ENCODE measurements at places on chromosomes 1 and 21.

GRCh38 chr1:14784790-14785773 lies 186.6 kb downstream of the KAZN start:
- no peak for DNase-seq

DNA sequence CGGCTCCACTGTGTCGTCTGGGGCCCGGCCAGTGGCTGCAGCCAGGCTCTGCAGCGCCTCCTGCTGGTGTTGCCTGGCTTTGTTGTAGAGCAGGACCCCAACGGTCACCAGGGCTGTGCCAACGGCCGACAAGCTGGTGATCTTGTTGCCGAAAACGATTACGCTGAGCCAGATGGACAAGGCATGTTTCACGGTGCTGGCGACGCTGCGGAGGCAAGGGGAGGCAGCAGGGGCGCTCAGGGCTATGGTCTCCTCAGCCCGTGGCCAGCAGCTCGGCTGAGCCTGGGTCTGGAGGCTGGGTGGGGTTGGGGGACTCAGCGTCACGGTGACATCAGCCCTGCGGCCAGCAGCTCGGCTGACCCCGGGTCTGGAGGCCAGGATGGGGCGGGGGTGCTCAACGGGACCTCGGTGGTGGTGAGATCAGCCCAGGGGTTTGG lies 7.0 kb upstream of the CDK11B start:
- no peak for DNase-seq

- no peak for DNase-seq
Measured at GRCh38 chr1:151975311-151976014, 18.2 kb downstream of the S100A10 start.

- DNase-seq = no peak
Measured at GRCh38 chr21:34571994-34572393, 42.9 kb downstream of the RCAN1 start.

GRCh38 chr21:30337772-30338171 lies 278 bp upstream of the KRTAP27-1 start:
- DNase-seq = no peak

GRCh38 chr1:244102046-244102445 lies 51.0 kb downstream of the ZBTB18 start:
- DNase-seq = no peak

GRCh38 chr21:27393726-27394125 lies 426.8 kb upstream of the ADAMTS5 start:
- DNase-seq = no peak

GRCh38 chr1:234926264-234926558 lies 202.4 kb downstream of the TOMM20 start:
- no peak for DNase-seq

GRCh38 chr1:84429231-84429630 lies 30.9 kb downstream of the DNASE2B start:
- DNase-seq = no peak

DNA sequence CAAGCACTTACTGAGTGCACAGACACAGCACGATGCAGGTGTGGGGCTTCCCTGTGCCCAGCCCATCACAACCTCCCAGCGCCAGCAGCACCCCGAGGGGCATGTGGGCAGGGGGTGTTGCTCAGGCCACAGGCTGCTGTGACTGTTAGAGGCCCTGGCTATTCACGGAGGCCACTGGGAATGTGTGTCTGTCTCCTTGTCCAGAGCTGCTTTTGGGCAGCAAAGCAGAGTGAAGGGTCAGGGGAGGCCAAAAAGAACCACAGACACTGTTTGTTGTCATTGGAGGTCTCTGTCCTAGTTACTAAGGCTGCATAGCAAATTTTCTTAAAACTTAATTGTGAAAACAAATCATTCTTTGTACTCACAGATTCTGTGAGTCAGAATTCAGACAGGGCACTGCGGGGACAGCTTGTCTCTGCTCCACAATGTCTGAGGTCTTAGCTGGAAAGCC lies 49.6 kb downstream of the TNFRSF8 start:
- DNase-seq = no peak

- no peak for DNase-seq
Measured at GRCh38 chr1:2212532-2213491, 15.3 kb upstream of the SKI start.

GRCh38 chr1:70542856-70543255 lies 131.8 kb downstream of the CTH start:
- no peak for DNase-seq

- DNase-seq = no peak
Measured at GRCh38 chr1:89890085-89890752, 69.4 kb downstream of the LRRC8D start.

GRCh38 chr1:35706846-35707600 lies 11.7 kb downstream of the C1orf216 start:
- DNase-seq = no peak

DNA sequence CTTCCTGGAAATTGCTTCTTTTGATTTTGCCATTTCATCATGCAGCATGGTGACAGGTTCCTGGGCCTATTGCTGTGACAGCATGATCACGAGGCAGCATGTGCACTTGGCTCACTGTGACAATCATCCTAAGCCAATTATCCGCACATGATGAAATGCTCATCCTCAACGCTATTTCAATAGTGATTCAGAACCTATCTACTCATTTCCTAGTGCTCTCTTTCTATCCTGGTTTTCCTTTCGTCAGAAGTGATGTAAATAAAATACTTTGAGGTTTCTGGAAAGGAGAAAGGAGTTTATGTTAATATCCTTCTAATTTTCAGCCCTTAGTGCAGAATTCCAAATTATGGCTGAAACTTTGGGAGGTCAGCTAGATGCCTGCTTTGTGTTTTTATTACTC lies 110.6 kb upstream of the ADAMTS5 start:
- DNase-seq = no peak

- no peak for DNase-seq
Measured at GRCh38 chr1:230797376-230797920, 50.3 kb downstream of the CAPN9 start.

DNA sequence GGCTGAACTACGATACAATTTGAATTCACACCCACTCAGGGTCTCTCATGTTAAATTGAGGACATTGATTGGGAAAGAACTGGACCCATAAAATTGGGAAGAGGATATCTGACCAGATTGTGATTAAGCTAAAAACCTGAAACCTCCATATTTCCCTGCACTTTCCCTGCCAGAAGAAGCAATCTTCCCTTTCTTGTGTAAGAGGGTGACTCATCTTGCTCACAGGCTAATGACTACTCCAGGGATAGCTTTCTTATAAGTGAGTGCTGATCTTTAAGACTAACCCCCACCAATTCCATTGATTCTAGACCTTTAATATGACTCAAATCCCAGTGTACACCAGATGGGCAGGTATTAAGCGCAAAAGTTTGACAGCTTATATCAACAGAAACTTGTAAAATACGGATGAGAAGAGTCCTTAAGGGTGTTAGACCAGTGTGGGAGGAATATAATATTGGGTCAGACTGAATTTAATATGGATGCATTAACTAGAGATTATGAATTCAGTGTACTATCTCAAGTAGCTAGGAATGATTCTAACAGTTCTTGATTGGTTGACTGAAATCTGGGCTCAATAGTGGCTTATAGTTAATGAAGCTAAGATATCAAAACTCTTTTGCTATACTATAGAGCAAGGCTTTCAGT lies 12.1 kb upstream of the SGIP1 start:
- DNase-seq = no peak

- DNase-seq = no peak
Measured at GRCh38 chr1:4602462-4603294, 51.7 kb upstream of the AJAP1 start.

GRCh38 chr1:153192697-153193096 lies 10.5 kb upstream of the LELP1 start:
- no peak for DNase-seq

GRCh38 chr1:93707956-93708355 lies 26.3 kb upstream of the BCAR3 start:
- DNase-seq = no peak

DNA sequence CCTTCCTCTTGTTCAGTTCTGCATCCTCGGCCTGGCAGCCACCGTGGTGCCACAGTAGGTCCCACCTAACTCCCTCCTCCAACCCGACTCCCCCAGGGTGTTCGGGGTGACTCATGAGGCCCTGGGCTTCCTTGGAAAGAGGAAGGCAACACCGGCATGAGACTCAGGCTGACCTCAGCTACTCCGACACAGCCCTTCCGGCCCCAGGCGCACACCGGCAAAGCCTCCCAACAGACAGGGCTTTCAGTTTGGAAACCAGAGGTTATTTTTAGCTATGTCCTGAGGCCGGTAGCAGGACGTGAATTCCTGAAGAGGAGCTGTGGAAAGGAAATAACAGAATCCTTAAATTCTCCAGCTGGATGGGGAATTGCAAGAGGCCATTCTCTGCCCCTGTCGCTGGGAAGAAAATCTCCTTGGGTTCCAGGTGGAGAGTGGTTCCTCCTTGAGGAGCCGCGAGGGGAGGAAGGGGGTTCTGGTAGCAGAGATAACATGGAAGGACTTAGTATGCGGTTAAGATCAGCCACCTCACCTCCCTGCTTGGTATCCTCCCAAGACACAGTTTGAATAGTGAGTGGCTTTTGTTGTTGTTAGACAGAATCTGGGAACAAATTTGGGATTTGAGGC lies 24.4 kb downstream of the PLXNA2 start:
- DNase-seq = no peak

GRCh38 chr1:31879981-31880608 lies 58.1 kb downstream of the PTP4A2 start:
- DNase-seq = no peak

- no peak for DNase-seq
Measured at GRCh38 chr1:154207262-154207661, 1.1 kb upstream of the CFAP141 start.

GRCh38 chr1:205593967-205594366 lies 37.8 kb downstream of the ELK4 start:
- no peak for DNase-seq

DNA sequence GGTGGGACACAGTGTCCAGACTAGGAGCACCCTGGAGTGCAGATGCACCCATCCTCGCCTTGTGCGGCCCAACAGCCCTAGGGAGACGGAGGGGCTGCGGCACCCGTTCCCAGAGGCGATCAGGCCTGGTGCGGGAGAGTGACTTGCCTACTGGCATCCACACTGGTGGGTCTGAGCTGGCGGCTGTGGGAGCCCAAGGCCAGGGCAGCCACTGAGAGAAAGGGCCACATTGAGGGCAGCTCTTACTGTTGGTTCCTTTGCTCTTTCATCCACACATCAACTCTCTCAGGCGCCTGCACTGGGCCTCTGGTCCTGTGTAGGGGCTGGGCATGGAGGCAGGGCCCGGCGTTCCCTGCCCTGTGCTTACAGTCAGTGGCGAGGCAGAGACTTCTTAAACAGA lies 8.6 kb downstream of the PODN start:
- no peak for DNase-seq

- no peak for DNase-seq
Measured at GRCh38 chr1:29384496-29385015, 148.2 kb downstream of the PTPRU start.

- no peak for DNase-seq
Measured at GRCh38 chr1:172671591-172671990, 12.7 kb downstream of the FASLG start.

DNA sequence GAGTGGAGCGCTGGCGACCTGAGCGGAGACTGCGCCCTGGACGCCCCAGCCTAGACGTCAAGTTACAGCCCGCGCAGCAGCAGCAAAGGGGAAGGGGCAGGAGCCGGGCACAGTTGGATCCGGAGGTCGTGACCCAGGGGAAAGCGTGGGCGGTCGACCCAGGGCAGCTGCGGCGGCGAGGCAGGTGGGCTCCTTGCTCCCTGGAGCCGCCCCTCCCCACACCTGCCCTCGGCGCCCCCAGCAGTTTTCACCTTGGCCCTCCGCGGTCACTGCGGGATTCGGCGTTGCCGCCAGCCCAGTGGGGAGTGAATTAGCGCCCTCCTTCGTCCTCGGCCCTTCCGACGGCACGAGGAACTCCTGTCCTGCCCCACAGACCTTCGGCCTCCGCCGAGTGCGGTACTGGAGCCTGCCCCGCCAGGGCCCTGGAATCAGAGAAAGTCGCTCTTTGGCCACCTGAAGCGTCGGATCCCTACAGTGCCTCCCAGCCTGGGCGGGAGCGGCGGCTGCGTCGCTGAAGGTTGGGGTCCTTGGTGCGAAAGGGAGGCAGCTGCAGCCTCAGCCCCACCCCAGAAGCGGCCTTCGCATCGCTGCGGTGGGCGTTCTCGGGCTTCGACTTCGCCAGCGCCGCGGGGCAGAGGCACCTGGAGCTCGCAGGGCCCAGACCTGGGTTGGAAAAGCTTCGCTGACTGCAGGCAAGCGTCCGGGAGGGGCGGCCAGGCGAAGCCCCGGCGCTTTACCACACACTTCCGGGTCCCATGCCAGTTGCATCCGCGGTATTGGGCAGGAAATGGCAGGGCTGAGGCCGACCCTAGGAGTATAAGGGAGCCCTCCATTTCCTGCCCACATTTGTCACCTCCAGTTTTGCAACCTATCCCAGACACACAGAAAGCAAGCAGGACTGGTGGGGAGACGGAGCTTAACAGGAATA lies 4.2 kb downstream of the TFAP2E start:
- no peak for DNase-seq

GRCh38 chr1:161073474-161074121 lies 3.9 kb upstream of the ARHGAP30 start:
- no peak for DNase-seq

DNA sequence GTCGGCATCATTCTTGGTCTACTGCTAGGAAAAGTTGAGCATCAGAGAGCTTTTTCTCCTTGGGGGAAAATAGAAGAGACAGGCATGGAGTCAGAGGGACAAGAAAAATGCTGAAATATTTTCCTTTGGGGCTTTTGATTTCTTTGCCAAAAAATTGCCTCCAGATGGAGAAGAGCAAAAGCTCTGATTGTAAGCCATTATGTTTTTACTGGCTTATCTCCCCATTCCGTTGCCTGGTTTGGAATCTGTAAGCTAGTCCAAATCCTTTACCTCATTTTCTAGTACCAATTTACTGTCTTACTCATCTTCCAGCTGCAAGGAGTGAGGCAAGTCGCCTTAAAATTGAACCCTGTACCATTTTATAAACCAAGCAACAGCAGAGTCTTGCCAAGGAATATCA lies 23.3 kb upstream of the NBL1 start:
- DNase-seq = no peak

DNA sequence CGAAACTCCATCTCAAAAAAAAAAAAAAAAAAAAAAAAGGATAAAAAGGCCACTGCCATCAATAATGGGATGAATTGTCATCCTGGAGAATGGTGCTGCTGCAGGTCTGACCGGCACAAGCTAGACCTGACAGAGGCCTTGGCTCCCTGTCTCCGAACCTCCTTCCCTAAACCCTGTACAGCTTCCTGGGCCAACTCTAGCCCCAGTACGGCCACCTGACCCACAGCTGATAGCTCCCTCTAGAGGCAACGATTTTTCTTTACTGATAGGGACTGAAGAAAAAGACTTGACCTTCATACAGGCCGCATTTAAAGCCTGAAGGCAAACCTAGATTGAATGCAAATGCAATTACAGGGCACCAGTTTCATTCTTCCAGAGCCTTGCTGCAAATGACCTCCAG lies 30.7 kb downstream of the NOL9 start:
- no peak for DNase-seq

- DNase-seq = no peak
Measured at GRCh38 chr21:37511848-37512247, 145.3 kb downstream of the DYRK1A start.

GRCh38 chr1:245587435-245588115 lies 432.8 kb downstream of the KIF26B start:
- DNase-seq = no peak

- no peak for DNase-seq
Measured at GRCh38 chr1:218983433-218983832, 190.2 kb upstream of the LYPLAL1 start.

GRCh38 chr1:43822040-43822690 lies 111.4 kb upstream of the ARTN start:
- DNase-seq = no peak

- DNase-seq = no peak
Measured at GRCh38 chr1:2090216-2090890, 40.1 kb downstream of the PRKCZ start.

- no peak for DNase-seq
Measured at GRCh38 chr1:110150330-110151174, at the start of gene SLC6A17. TSS of gene SLC6A17 (plus strand) at chr1:110150494. CDS start at chr1:110166930, 16,436 bp downstream.
